NCI-H1417 treated with DMSO at 0.1 percent for 48 hours (cell line): ENCODE measurements at places on chromosomes 2 and 18.
A peak's percentile ranks its signal among the peaks of the same experiment; 100 is the strongest.

GRCh38 chr2:193738892-193739291 lies 1544.2 kb upstream of the TMEFF2 start:
- DNase-seq, result no peak

DNA sequence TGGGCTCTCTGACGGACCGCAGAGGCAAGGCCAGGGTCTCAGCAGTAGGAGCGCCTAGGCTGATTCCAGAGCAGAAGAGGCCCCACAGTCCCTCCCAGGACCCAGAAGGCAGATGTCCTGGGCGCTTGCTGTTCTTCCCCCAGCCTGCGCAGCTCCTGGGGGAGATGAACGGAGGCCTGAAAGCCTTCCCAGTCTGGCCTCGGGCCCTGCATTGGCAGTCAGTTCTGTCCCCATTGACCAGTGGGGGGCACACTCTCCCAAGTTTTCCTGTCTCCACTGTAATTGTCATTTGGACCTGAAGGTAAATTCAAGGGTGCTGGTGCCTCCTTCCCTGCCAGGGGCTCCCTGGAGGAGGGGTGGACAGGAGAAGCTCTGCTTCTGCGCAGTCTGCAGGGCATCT lies 345.7 kb downstream of the CYP26B1 start:
- no peak for DNase-seq

GRCh38 chr18:78688249-78688648 lies 291.4 kb upstream of the SALL3 start:
- DNase-seq, result no peak

DNA sequence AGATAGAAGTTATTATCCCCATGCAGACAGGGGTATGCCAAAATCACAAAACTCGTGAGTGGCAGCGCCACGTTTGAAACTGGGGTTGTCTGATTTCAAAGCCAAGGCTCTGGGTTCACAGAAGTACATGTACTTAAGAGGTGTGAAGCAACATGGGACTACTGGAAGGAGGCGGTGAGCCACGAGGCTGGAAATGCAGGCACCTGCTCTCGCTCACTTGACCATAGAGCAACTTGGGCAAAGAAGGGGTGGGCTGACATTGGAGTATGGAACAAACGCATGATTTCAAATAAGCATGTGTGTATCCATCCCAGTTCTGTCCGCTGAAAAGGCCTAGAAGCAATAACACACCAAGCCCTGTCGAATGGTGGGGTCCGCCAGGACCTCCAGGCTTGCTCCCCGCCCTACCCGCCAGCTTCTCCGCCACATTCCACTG lies 593 bp upstream of the ACTR2 start:
- no peak for DNase-seq

DNA sequence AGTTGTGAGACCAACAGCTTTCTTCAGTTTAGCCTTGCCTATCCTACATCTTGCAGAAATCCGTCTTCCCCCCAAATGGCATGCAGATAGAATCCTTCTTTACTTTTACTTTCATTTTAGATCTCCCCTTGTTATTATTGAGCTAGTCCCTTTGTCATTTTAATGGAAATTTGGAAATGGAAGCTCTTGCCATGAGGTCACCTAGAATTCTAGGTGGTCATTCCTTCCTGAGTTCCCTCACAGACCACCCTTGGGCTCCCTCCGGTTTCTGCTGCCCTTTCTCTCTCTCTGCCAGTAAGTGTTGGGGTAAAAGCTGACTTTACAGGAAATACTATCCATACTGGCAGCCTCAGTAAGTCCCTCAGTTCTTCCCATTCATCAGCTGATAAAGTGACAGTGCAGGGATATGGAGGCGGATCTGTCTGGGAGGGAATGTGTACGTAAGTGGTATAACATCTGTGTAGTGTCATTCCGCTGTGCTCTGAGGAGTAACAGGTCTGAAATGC lies 30.2 kb downstream of the ARHGAP25 start:
- no peak for DNase-seq

DNA sequence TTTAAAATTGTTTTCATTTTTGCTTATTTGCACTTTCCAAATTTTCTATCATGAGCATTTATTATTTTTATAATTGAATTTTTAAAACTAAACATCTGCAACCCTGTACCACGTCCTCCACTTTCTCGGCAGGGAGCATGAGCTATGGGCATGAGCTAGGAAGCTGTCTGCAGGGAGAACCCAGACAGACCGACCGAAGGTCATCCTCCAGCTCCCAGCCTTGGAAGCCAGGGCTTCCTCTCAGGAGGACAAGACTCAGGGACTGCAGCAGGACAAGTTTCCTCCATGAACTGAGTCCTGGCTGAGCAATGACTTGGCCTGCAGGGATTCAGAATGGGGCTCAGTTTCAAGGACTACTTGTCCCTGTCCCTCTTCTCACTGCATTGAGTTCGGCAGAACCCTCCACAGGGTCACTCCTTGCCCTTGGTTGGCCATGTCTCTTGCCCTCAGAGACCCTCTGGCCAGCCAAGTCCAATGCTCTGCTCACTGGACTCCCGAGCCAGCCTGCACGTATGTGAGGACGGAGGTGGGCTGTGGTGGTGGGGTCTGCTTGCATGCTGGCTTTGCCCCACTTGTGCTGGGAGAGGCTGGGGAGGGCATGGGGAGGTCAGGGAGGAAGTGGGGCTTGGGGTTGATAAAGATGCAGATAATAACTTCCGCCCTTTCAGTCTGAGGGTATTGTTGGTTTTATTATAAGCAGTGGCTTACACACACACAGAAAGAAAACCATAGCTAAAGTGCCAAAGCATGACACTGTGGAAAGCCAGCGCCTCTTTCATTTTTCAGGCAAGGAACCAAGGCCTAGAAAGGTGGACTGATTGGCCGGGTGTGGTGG lies 6.6 kb downstream of the NMUR1 start:
- DNase-seq, result no peak

DNA sequence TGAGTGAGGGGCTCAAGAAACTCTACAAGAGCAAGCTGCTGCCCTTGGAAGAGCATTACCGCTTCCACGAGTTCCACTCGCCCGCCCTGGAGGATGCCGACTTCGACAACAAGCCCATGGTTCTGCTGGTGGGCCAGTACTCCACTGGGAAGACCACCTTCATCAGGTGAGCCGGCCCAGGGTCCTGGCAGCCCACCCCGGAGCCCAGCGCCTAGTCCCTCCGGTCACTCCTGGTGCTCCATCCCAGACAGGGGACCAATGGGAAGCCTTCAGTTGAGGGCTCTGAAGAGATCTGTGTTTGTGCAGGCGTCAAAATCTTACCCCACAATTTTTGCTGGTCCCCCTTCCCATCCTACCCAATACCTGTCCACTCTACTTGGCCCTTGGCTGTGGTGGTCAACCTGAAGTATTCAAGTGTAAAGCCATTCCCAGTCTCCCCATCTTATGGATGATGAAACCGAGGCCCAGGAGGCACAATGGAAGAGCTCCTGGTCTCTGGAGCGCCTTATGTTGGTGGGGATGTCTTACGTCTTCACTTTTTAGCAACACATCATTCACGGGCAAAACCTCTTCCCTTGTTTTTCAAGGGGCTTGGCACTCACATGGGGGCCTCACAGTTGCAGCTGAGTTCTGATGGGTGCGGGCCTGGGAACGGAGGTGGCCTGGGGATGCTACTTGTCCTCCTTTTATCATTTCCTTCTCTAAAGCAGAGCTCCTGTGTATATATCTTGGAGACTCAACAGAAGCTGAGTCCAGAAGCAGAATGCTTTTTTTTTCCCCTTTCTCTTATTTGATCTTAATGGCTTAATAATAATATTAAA lies 941 bp downstream of the EHD3 start:
- DNase-seq, result no peak

DNA sequence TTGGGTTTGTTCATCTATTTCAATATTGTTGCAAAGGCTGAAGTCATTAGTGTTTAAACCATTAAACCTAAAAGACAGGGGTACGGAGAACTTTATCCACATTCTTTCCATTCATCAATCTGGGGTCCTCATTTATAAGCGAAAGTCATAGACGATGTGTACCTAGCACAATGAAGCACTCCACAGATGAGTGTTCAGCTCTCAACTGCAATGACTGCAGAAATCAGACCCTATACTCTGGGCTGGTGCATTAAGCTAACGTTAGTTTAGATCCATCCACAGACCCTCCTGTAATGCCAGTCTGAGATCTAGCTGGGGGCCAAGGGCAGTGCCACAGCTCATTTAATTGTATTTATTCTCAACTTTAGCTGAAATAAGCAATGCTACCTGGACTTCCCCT lies 155.2 kb downstream of the AFF3 start:
- no peak for DNase-seq

- no peak for DNase-seq
These were observed 3.5 kb downstream of the MAPK4 start for GRCh38 chr18:50563376-50563775.

DNA sequence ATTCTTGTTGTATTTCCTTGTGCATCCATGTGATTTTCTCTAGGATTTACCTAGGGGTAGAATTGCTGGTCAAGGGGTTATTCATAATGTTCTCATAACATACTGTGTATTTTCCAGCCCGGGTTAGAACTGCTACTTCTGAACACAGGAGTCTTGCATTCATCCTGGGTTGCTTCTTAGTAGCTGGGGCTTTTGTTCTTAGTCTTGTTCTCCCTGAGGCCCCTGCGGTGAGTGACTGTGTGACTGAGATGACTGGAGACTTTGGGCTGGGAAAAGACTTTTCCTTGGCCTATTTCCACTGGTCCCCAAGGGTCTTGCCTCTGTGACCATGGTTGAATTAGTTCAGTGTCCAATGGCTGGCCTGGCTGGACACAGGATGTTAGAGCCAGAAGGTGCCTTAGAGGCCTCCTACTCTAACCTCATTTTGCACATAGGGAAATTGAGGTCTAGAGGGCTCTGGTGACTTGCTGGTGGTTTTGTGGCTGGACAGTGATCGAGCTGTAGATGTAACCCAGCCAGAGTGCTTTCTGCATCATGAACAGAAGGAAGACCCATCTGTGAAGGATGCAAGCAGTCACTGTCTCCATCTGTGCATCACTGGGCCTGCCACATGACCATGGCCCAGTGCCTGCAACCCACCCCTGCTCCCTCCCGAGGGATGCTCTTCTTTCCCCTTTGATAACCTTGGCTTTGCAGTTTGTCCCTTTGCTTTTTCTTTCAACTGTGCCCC lies 233.3 kb downstream of the FHOD3 start:
- no peak for DNase-seq

- DNase-seq, result no peak
These were observed 23.4 kb downstream of the SNTG2 start for GRCh38 chr2:974054-974453.

- DNase-seq, result no peak
These were observed 4.3 kb upstream of the FAM98A start for GRCh38 chr2:33603416-33603815.

DNA sequence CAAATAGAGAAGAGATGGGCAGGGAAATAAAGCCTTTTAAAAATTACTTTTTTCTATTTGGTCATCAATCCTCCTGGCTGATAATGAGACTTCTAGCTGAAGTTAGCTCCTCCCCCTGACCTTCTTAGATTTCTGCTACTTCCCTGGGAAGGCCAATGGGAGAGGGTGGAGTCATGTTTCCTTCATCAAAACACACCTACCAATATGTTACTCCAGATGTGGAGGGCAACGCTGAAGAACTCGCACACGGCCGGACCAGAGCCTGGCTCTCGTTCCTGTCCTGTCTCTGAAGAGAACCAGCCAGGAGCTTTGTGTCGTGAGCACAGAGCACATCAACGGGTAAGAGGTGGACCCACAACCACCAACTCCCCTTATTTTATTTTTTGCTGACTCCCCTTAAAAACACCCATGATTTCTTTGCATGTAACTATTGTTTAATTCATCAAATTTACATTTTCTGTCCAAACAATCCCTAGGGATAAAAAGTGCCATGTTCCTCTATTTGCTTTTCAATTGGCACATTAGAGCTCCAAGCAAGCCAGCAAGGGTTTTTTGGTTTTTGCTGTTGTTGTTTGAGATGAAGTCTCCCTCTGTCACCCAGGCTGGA lies 94.9 kb downstream of the ADD2 start:
- no peak for DNase-seq

DNA sequence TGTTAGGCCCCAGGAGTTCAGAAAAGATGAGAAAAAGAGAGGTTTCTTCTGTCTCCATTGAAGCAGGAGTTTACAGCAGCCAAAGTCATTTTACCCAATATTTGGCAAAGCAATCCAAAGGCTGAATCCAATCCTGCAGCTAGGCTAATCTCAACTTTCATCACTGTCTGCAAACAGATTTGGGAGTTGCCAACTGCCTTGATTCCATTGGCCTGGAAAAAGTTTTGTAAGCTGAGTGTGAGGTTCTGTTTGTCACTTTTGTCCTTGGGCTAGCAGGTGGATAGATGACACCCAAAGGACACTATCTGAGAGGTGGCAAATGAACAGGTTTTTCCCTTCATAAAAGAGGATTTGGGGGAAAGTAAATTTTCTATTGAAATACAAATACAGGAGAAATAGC lies 56.6 kb upstream of the SETBP1 start:
- no peak for DNase-seq

GRCh38 chr2:142270291-142270690 lies 139.5 kb upstream of the LRP1B start:
- DNase-seq, result no peak

- no peak for DNase-seq
These were observed 63.8 kb upstream of the DARS1 start for GRCh38 chr2:136049011-136049742.

- no peak for DNase-seq
These were observed 652 bp downstream of the SH3YL1 start for GRCh38 chr2:263022-263738.

- peak; percentile 42 for DNase-seq
These were observed 782 bp downstream of the MTA3 start for GRCh38 chr2:42569116-42569711.

DNA sequence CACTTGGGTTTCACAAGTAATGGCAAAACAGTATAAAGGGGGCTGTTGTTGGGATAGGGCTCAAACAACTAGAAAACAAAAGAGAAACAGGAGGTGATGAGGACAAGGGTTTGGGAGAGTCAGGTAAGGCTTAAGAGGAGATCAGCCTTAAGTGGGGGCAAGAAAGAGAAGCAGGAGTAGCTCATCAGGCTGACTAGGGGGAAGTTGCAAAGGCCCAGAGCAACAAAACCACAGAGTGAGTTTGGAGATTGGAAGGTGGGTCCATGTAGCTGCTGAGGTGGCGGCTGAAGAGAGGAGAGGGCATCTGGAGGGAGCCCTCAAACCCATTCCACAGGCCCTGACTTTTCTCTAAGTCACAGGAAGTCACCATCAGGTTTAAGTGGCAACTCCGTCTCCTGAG lies 126.0 kb downstream of the MREG start:
- DNase-seq, result no peak

- DNase-seq, result no peak
These were observed 57.8 kb upstream of the RGPD5 start for GRCh38 chr2:109736177-109736827.

GRCh38 chr2:147125145-147125544 lies 719.7 kb upstream of the ACVR2A start:
- no peak for DNase-seq

- no peak for DNase-seq
These were observed 139.5 kb upstream of the LRATD1 start for GRCh38 chr2:14492920-14493503.
